Left colon (tissue), 2 donors: ENCODE measurements at places on chromosomes 3 and 15.

GRCh38 chr3:105836533-105836932 lies 32.3 kb downstream of the CBLB start:
- DNase-seq: no peak

DNA sequence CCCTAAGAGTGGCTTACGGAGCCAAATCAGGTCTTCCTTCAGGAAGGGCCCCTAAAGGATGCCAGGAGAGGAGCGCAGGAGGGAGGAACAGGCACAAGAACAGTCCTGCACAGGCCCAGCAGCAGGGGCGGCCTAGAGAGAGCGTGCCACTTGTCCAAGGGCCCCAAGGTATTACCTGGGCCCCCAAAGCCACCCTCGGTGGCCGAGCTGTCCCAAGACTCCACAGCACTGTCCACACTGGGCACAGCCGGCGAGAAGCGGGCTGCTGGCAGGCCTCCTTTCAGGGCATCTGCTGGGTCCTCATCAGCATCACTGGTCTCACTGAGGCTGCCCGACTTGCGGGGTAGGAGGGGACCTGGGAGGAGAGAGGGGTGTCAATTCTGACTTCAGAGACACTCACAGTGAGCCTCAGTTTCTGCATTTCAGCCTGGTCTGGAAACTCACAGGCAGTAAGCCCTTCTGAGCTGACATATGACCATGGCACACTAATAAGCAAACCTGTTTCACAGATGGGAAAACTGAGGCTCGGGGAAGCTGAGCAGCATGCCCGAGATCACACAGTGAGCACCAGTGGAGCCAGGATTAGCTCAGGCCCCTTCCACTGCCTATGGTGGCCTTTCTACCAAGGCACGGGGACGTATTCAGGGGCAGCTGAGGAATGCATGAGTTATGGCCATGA lies 33.4 kb downstream of the GRIP2 start:
- DNase-seq: no peak

DNA sequence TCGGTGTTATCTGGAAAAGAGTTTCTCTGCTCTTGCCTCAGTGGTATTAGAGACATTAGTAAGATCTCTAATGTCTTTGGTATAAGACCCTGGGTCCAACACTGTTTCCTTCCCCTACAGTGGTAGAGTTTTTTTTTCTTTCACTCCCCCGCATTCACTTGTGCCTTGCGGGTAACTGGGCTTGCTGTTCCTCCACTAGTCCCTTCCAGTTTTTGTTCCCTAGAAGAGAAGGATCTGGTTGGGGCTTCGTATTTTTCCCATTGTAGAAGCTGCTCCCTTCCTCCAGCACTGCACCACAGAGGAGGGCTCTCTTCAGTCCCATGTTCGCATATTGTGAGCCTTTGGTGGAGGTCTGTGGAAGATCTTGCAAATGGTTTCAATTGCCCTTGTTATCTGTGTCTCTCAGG lies 13.7 kb downstream of the CTDSPL2 start:
- DNase-seq: no peak

GRCh38 chr3:62585861-62586260 lies 212.5 kb upstream of the FEZF2 start:
- no peak for DNase-seq

GRCh38 chr3:142501004-142501926 lies 53.4 kb upstream of the XRN1 start:
- no peak for DNase-seq

DNA sequence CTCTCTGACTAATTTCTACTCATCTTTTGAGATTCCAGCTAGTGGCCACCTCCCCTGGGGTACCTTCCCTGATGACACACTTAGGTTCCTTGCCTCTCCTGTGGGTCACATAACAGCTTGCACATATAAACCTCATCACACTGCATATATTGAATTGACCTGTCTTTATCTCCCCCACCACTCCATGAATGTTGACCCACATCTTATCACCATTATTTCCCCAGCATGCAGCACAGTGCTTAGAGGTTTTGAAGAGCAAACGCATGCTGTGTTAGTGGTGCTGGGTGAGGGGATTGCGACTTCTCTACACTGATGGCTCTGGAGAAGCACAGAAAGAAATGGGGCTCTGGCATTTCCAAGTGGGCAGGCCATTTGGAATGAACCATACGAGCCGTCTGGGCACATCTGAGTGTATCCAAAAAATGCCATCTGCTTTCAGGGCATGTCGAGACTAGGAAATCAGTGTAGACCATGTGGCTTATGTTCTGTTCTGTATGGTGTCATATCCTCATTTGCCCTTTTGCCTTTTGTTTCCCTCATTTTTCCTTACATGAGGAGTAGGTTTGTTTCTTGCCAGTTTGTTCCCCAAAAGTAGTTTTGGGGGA lies 333.2 kb upstream of the TRIM42 start:
- DNase-seq: no peak

GRCh38 chr15:64845831-64846595 lies 4.3 kb downstream of the PLEKHO2 start:
- no peak for DNase-seq

GRCh38 chr3:153734777-153735551 lies 386.2 kb upstream of the ARHGEF26 start:
- peak; percentile 44 for DNase-seq

DNA sequence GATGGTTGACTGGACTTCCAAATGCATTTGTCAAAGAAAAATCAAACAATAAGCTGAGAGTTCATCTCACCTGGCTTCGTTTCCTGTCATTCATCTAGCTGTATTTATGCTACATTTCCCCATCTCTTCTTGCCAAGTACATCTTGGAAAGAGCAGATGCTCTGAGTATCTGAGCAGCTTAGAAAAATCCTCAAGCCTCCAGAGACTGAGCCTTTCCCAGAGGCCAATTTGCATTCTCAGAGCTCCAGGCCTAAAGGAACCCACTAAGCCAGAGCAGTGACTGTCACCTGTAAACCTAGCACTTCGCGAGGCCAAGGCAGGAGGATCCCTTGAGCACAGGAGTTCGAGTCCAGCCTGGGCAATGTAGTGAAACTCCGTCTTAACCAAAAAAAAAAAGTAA lies 100.5 kb downstream of the XXYLT1 start:
- no peak for DNase-seq

GRCh38 chr15:68512052-68512451 lies 66.7 kb upstream of the CORO2B start:
- no peak for DNase-seq

DNA sequence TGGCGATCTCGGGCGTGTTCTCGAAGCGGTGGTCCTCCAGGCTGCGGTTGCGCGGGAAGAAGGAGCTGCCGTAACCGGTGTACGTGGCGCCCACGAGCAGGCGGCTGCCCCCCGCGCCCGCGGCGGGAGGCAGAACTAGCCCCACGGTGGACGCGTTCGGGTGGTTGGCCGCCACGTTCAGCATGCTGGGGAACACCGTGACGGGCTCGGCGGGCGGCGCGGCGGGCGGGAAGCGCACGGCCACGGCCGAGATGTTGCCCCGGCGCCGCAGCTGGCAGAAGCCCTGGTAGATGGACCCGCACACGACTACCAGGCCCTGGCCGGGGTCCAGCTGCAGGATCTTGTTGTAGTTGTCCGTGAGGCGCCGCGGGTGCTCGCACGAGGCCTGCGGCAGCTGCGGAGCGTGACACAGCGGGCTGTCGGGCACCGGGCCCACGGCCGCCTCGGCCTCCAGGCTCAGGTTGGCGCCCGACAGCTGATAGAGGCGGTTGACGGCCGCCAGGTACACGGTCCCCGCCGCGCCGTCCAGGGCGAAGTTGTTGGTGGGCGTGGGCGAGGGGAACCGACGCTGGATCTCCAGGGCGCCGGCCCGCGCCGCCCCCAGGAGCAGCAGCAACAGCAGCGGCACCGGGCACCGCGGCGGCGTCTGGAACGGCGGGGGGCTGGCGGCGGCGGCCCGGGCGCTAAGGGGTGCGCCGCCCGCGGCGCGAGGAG lies 397 bp downstream of the PLXND1 start:
- no peak for DNase-seq

GRCh38 chr3:197487911-197488391 lies 67.8 kb downstream of the BDH1 start:
- no peak for DNase-seq

- DNase-seq: no peak
Measured at GRCh38 chr3:100702082-100702979, 7.0 kb upstream of the TFG start.

DNA sequence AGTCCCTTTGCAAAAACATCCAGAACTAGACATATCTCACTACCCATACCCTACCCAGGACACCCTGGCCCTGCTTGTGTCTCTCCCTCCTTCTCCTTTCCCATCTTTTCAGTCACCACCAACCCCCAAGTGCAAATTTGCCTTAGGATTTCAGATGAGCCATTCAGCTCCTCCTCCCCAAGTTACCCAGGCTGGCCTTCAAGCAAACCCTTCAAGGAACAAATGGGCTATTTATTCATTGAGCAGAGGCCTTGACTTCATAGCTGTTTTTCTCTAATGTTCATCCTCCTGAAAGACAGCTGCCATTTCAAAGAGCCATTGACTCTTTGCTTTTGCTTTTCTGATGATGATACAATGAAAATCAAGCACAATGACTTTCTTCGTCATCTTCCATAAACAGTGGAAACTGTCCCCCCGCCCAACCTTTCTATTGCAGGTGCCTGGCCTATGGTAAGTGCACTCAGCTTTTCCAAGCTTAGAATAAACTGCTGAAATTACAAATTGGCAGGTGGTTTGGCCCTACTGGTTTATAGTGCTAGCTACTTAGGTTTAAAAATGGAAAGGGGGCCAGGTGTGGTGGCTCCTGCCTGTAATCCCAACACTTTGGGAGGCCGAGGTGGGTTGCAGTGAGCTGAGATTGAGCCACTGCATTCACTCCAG lies 26.1 kb upstream of the KLHL6 start:
- no peak for DNase-seq

DNA sequence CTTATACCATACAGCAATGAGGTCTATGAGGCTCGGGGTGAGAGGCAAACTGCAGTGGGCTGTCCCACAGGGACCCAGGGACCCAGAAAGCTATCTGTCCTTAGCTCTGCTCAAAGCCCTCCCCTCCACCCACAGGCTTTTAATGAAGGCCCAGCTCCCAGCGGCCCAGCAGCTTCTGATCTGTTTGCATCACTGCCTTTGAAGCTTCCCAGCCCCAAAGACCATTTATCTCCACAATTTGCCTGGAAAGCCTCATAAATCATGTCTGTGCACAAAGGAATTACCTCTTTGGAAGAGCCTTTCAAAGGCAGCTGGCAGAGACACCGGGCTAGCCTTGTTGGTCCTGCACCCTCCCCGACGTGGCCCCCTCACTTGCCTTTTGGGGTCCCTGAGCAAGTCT lies 123.9 kb downstream of the RAB11A start:
- no peak for DNase-seq

DNA sequence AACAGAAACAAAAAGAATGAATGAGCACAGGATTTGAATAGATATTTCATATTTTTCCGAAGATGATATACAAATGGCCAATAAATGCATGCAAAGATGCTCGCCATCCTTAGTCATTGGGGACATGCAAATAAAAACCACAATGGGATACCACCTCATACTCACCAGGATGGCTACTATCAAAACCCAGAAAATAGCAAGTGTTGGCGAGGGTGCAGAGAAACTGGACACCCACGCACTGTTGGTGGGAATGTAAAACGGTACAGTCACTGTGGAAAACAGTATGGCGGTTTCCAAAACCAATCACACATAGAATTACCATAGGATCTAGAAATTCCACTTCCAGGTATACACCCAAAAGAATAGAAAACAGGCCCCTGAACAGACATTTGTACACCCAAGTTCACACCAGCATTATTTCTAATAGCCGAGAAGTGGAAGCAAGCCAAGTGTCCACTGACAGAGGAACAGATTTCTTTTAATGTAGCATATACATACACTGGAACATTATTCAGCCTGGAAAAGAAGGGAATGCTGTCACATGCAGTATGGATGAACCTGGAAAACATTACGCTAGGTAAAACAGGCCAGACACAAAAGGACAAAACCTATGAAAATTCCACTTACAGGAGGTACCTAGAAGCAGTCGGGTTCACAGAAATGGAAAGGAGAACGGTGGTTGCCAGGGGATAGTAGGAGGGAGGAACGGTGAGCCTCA lies 3.6 kb downstream of the RNF168 start:
- DNase-seq: no peak

GRCh38 chr3:169455472-169455871 lies 208.0 kb downstream of the MECOM start:
- DNase-seq: no peak

DNA sequence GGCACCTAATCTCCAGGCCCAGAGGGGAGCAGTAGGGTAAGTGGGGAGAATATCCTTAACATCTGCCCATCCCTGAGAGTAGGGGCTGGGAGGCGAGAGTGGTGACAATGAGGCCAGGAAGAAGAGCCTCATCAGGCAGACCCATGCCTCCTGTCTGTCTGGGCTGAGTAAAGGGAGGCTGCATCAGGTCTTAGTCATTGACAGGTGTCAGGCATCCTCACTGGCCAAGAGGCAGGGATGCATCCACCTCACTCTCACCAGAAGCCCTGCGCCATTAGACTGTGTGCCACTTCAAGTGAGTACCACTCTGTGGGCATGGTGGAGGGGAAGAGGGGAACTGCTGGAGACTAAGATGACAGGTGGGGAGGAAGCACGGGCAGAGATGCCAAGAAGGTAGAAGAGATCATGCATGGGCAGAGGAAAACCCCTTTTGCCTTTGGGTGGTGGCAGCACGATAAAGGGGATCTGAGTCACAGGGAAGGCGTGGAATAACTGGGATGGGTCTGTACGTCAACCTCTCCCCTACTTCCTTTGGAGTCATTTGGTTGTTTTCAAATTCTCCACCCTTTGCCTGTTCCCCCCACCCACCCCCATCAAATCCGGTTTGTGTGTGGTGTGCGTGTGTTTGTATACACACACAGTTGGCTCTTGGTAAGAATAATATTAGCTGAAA lies 14.1 kb downstream of the ANAPC13 start:
- no peak for DNase-seq

- DNase-seq: no peak
Measured at GRCh38 chr3:64225695-64226499, 631 bp upstream of the PRICKLE2 start.

DNA sequence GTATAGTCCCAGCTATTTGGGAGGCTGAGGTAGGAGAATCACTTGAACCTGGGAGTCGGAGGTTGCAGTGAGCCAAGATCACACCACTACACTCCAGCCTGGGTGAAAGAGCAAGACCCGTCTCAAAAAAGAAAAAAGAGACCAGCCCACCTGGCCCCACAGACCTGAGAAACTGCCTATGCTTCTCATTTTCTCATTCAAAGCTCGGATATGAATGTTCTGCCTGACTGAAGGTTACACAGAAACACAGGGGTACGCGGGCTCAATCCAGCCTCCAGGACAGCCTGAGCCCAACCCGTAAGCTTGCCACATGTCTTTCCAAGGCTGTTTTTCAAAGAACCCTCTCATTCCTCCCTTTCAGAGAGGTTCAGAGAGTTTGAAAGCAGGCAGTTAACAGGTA lies 9.7 kb upstream of the LRRC15 start:
- DNase-seq: no peak

GRCh38 chr15:90259524-90259923 lies 5.9 kb upstream of the NGRN start:
- DNase-seq: no peak
